Fibroblast of upper back skin (primary cell): ENCODE measurements at places on chromosomes 2 and 18.
A peak's percentile ranks its signal among the peaks of the same experiment; 100 is the strongest.

DNA sequence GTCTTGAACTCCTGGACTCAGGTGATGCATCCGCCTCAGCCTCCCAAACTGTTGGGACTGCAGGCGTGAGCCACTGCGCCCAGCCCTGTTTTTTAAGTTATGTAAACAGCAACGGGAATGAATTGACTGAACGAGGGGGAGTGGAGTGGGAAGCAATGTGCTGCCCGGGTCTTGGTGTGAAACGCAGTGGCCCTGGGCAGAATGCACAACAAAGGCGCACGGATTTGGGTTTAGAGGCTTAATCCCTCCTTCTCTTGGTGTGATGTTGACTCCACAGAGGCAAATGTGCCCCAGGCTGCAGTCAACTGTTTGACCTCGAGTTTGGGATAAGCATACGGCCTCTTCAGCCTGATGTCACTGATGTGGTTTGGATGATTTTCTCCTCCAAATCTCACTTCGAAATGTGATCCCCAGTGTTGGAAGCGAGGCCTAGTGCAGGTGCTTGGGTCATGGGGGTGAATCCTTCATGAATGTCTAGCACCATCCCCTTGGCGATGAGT, 97.4 kb downstream of the AGAP1 start:
- DNase-seq: no peak

GRCh38 chr2:187009483-187010239, 160.7 kb upstream of the ZSWIM2 start:
- no peak for DNase-seq

DNA sequence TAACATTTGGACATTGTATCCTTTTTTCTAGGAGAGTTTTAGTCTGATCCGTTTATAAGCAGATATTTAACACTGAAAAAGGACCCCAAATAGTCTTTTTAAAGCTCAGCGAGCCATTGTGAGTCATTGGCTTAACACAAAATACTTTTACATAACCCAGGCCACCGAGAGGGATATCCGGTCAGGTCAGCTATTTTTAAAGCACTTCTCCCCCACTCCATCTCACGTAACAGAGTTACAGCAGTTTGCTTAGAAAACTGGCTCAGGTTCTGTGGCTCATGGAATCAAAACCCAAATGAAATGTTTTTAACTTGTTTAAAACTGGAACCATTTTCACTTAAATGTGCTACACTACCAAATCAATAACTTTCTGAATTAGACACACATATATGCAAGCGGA, 23.9 kb downstream of the COL4A3 start:
- DNase-seq: peak; percentile 49

DNA sequence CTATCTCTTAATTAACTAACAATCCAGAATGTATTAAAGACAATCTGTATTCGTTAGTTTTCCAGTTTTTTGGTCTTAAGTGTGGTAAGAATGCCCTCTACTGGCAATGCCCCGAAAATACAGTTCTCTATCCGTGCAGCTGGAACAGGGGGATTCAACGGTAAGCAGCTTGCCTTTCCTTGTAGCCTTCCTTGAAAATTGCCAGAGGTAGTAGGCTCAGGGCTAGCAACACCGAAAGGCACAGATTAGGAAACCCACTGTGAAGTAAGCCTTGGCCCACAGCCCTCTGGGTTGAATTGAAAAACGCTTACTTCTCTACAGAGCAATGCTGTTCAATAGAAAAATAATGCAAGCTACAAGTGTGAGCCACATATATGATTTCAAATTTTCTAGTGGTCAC, 17.1 kb upstream of the VPS4B start:
- peak; percentile 52 for DNase-seq

GRCh38 chr2:79235135-79235534, 75.6 kb upstream of the REG3A start:
- DNase-seq: no peak

DNA sequence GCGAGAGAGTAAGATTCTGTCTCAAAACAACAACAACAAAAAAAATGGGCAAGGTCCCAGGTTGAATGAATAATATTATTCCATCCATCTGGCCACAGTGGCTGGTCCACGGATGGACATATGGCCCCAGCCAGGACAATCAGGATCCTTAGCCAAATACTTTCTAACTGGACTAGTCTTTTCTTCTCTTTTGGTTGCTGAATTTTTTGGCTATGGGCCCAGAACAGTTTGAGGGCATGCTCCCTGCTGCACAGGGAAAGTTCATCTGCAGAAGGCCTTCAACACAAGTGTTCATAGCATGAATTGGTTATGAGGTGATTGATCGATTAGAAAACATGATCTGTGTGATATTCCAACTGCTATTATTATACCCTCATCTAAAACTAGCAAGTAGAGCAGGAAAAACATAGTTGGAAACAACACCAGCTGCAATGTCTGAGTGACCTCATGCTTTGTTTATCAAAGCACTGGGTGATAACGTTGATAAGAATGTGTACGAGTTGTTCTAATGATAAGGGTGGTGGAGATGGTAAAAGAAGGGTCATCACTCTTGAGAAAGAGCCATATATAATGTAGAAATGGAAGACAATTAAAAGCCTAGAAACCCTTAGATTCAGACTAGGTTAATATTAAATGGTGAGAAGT, 47.8 kb upstream of the RNF103 start:
- no peak for DNase-seq

GRCh38 chr2:153197402-153198386, 280.9 kb downstream of the RPRM start:
- DNase-seq: no peak

DNA sequence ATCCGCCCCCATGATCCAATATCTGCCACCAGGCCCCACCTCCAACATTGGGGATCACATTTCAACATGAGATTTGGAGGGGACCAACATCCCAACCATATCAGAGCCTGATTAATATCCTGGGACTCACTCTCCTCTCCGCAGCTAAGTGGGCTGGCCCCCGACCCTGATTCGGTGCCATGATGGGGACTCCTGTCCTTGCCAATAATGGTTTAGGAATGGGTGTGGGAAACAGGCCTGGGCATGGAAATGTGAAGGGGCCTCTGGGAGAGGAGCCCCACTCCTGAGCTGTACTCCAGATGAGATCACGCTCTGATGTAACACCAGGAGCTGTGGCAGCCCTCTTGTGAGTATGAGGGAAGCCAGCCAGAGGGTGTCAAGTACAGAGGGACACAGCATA, 77.3 kb upstream of the SMAD7 start:
- no peak for DNase-seq

DNA sequence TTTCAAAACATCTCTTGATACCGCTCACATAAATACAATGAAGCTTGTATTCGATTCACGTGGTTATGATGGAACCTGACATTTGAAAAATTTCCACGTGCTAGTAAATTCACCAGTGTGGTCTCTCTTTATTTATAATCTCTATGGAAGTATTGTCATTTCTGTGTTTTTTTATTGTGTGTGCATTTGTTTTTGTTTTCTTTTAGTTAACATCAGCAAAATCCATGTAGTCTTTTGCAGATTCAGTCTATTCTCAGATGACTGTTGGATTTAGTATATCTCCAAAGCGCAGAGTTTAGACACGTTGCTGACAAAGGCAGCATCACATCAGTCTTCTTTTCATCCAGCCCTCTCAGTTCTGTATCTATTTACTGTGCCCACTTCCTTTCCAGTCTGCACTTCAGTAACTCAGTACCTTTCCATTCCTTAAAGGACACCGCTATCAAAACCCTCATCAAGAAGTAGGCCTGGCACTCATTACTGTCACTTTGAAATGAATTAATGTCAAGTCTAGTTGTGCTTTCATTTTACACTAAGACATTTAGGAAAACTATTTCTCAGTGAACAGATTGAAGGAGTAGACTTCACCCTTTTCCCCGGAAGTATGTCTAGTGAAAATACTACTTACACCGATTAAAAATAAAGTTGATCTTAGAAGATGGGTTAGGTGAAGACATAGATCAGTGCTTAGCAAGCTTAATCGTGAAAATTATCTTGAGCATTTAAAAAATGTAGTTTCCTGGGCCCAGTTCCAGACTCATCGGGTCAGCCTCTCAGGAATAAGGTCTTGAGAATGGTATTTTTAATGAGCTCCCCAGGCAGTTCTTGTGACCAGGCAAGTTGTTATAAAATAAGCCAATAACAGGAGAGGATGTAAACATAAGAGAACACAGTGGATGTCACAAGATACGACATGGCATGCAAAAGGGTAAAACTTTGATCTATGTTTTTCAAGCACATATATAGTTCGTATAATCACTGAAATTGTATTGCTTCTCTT, 506.8 kb upstream of the ZEB2 start:
- DNase-seq: peak; percentile 55

- DNase-seq: peak; percentile 24
Observed at GRCh38 chr18:32621034-32621433, 150.4 kb upstream of the GAREM1 start.

GRCh38 chr2:23361152-23361551, 23.8 kb upstream of the KLHL29 start:
- no peak for DNase-seq

DNA sequence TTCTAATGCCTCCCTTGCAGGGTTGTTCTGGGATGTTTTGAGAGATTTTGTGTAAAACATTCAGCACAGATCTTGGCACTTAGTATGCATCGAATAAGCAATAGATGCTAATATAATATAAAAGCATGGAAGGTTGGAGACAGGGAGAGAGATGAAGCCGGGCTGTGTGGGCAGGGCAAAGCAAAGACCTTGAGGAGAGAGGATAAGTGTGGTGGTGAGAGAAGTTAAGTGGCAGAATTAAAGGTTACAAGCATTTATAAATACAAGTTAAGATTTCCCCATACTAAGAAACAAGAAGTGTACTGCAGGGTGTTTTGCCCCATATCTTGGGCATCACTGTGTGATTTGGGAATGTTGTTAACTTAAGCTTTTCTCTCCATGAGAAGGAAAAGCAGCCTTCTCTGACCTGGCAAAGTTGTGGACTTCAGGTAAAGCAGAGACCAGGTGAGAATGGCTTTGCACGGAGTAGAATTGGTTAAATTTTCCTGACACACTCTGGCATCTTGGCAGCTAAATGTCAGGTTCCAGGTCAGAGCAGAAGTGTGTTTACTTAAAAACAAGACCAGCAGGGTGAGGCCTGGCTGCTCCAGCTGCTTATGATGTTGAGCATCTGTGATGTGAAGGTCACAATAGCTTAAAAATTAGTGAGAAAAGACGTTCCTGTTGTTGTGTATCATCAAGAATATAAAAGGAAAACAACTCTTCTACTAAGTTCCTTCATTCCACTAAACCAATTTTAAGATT, 288.5 kb upstream of the HNMT start:
- DNase-seq: no peak

- DNase-seq: peak; percentile 28
Observed at GRCh38 chr2:120299561-120299960, 46.4 kb upstream of the INHBB start.

GRCh38 chr2:201523506-201523905, 72.0 kb downstream of the STRADB start:
- peak; percentile 43 for DNase-seq

- no peak for DNase-seq
Observed at GRCh38 chr2:129585760-129586159, 393.7 kb upstream of the RAB6C start.

DNA sequence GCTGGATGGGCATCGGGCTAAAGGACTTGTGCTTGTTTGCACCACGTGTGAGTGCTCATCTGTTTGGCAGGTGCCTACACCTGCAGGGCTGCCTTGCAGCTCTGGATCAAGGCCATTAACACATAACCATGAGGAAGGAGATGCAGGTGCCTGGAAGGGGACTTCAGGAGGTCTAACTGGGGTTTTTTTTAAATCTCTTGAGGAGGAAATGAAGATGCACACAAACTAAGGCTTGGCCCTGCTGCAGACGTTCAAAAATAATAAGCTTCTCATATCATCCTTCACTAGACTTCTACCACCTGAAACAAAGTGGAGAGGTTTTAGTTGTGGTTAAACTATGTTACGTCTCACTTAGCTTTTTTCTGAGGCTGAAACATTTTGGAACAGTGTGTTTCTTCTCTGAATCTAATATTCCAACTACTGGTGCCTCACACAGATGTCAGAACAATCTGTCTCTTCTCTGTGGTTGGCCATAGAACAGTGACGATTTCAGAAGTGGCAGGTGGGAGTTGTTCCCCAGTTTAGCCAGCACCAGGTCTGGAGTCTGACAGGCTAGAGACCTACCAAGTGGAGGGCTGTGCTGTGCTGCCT, 36.5 kb downstream of the BCL2L11 start:
- no peak for DNase-seq

- DNase-seq: no peak
Observed at GRCh38 chr2:238505119-238505891, 78.6 kb downstream of the ASB1 start.

DNA sequence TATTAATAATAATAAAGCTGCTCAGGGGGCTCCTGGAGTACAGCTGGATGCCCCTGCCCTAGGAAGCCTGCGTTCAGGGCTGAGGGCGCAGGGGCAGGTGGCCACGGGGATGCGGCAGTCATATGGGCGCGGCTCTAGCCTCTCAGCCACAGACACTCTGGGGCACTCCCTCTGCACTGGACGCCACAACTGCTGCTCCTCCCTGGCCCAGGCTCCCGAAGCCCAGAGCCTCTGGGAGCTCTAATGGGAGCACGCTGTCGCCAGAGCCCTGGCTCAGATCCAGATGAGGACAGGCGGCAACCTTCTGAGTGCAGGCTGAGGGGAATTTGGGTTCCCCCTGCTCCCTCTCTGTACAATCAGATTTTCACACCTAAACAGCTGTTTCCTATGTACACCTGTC, 93.6 kb downstream of the MTCL1 start:
- DNase-seq: no peak

DNA sequence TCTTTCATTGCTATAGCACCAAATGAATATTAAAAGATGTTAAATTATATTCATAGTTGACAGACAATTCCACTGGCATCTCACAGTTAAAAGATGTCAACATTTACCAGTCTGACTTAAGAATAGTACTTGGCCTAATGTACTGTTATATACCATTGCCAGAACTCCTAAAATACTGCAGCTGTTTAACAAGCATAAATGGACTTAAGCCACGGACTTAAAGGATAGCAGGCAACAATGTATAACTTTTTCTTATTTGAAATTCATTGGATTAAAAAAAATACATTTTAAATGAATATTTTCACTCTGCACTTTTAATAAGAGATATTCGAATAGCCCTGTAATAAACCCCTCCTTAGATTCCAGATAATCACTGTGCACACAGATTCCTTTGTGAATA, 3.8 kb downstream of the TCF4 start:
- DNase-seq: no peak

DNA sequence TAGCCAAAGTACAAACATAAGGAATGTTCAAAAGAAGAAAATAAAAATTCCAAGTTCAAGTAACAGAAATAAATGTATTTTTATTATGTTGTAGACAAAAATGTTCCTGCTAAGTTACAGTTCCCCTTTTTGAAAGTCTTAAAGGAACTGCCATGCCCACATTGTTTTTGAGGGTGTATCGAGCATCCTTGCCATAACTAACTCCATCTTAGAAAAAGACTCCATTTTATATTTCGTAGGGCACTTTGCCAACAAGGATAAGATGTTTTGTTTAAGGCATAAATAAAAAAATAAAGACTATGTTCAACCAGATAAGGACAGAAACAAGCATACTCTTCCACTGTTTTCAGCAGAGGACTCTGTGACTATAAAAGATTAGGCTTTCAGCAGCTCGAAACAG, 67.3 kb downstream of the TMEM237 start:
- DNase-seq: no peak
